ENCODE measurements at places on chromosomes 7 and 10.

- no peak for DNase-seq
Observed at GRCh38 chr10:91683975-91684374, 51.1 kb upstream of the PPP1R3C start.

GRCh38 chr10:94180576-94180975 lies 182.2 kb downstream of the NOC3L start:
- no peak for DNase-seq

DNA sequence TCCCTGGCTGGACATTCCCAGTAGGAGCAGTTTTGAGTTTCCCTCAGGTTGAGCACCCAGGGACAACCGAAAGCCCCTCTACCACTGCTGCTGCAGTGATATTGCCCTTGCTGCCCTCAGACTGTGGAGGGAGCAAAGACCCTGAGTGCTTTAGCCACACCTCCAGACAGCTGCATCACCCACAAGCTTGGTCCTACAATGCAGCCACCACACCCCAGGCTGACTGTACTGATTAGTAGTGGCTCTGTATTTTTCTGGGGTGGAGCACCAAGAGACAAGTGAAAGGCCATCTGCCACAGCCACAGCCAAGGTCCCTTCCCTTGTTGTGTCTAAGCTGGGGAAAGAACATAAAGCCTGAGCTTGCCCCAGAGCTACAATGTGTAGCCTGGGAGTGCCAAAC lies 789.9 kb downstream of the PCDH15 start:
- DNase-seq: no peak

DNA sequence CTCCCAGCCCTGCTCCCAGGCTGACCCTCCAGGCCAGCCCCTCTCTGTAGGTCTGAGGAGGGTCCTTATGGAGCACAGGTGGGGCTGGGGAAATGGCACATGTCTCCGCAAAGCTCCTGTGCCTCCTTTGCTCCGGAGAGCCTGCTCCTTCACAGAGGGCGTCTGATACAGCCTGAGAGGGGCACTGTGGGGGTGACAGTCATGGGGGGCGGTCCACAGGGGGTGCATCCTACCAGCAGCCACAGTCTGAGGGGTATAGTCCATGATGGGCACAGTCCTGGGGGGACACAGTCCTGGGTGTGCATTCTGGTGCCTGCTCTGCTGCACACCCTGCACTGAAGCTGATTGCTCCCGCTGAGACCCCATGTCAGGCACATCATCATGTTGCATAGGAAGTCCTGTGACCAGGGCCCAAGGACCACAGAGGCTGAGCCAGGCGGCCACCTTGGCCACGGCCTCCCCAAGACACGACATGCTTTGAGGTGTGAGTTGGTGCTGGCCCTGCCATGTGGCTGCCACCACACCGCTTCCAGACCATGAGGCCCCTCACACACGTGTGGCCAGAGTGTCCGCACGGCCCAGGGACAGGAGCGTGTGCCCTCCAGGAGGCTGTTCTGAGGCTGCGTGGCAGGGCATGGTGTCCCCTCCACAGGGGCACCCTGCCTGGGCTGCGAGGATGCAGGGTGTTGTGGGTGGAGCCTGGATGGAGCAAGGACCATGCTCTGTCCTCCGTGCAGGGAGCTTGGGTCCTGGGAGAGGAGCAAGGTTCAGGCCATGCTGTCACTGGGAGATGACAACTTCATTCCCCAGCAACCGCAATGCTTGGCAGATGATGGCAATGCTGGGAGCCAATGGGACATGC lies 59.2 kb downstream of the PWWP2B start:
- DNase-seq: no peak

- DNase-seq: no peak
Observed at GRCh38 chr7:92831716-92832533, 4.4 kb downstream of the CDK6 start.

GRCh38 chr7:38102507-38102906 lies 75.5 kb upstream of the STARD3NL start:
- no peak for DNase-seq
